ENCODE measurements at places on chromosomes 5 and 9.

- no peak for DNase-seq
These were observed 93.3 kb downstream of the TLE1 start for GRCh38 chr9:81595887-81596543.

- no peak for DNase-seq
These were observed 101.4 kb downstream of the ATG10 start for GRCh38 chr5:82073179-82073578.

DNA sequence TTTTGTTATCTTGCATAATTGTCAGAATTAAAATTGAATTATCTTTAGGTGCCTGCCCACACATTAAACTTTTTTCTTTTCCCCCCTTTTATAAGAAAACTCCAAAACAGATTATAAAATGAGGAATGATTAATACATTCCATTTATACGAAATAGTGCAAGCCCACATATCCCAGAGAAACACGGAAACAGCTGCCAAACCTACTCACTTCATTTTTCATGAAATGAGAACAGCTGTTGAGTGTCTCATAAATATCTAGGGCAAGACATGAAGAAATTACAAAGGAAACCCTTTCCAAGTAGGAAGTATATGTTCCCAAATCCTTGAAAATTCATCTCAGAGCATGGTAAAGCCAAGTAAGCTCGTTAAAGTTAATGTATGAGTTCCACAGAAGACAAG is 459.4 kb upstream of the NMUR2 start:
- DNase-seq = no peak

GRCh38 chr5:174678107-174678506 is 46.3 kb upstream of the MSX2 start:
- no peak for DNase-seq

DNA sequence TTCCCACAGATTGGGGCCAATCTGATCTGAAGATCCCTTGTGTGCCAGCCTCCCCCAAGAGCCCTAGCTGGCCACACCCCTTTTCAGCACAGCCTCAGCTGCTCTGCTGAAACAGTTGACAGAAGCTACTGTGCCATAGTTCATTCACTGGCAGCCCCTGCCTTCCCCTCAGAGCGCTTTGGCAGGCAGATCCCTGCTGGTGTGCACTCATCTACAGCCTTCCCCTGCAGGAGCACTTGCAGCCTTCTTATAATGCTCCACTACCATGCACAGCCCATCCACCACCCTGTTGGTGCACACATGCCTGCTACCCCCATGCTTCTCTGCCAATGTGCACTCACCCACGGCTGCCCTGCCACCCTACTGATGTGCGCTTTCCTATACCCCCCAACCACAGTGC is 471.3 kb downstream of the MTRR start:
- no peak for DNase-seq

GRCh38 chr9:78213712-78214111 is 22.2 kb upstream of the CEP78 start:
- DNase-seq = peak; percentile 77

GRCh38 chr5:147972076-147972840 is 65.9 kb upstream of the C5orf46 start:
- DNase-seq = no peak

DNA sequence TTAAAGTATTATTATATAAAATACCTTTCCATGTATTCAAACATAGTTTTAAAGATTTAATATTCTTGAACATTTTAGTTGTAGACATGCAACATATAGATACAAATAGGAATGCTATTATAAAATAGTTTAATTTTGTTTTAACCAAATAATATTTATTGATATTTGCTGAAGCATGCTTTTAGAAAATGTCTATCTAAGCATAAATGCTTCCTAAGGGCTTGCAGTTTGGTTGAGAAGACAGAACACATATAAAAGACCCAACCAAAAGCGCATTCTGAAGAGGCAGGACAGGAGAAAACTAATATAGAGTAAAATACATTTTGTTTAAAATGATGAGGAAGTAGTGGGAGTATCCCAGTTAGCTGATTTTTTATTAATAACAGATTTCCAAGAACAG is 181.5 kb upstream of the ISL1 start:
- no peak for DNase-seq

DNA sequence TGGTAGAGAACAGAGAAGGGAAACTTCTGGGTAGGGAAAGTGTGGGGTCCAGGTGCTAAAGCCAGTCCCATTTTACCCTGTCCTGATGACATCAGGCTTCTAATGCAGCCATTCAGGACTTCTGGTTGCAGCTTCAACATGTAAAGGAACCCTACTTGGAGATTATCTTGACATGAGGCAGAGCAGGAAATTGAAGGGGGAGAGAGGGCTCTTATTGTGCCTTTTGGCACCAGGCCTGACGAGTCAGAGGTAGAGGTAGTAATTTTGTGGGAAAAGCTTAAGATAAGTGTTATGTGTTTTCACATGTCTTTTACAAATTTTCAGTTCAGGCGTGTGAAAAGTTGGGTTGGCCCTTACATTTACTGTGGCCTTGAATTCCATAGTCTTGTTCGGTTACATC is 102.4 kb upstream of the APC start:
- no peak for DNase-seq

- no peak for DNase-seq
These were observed 96.2 kb upstream of the ARAP3 start for GRCh38 chr5:141778206-141778605.

- DNase-seq = no peak
These were observed 7.1 kb upstream of the ENTREP1 start for GRCh38 chr9:69317894-69318293.

GRCh38 chr9:124741662-124742061 is 29.4 kb downstream of the NR6A1 start:
- DNase-seq = no peak

GRCh38 chr5:141701360-141702119 is 19.5 kb upstream of the ARAP3 start:
- DNase-seq = no peak

- DNase-seq = no peak
These were observed 546.1 kb downstream of the NR2F1-AS1 start for GRCh38 chr5:93034621-93035590.

DNA sequence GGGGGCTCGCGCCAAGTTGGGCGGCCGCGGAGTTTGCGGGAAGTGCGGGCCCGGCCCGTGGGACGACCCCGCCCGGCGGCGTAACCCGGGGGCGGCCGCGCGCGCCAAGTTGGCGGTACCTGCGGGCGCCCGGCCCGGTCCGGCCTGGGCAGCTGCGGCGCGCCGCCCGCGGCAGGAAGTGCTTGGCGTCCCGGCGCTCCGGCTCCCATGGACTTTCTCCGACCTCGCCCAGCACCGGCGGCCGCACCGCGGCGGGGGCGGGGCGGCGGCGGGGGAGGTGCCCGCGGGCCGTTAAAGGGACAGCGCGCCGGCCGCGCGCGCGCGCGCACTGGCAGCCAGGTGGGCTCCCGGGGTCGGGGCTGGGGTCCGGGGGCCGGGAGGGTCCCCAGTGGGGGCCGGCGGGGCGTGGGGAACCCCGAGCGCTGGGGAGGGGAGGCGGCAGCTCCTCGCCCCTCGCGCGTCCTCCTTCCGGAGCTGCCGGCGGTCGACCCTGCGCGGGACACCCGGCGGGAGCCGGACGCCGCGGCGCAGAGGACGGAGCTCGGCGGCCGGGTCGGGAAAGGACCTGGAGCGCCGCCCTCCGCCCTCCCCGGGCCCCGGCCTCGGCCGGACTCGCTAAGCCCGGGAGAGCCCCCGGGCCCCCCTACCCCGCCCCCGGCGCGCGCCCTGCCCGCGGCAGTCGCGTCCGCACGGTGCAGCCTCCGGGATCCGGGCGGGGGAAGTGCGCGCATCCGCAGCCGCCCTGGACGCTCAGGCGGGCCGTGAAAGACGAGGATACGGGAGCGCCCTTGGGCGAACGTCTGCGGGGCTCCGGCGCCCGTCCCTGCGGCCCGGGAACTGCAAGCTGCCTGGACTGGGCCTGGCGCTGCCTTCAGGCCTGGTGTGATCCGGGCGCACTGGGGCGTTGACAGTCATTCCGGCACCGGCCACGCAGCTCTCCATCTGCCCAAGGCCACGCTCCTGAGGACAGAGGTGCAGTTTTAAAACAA is at the start of gene NACC2:
TSS of gene NACC2 (minus strand) at position 220 of the 989 bp plus-strand sequence. CDS start 44,768 bp downstream, outside the sequence.
- DNase-seq = no peak

GRCh38 chr9:3903906-3904305 is 378.1 kb upstream of the RFX3 start:
- DNase-seq = no peak

GRCh38 chr5:6833406-6833805 is 120.2 kb downstream of the TENT4A start:
- no peak for DNase-seq

DNA sequence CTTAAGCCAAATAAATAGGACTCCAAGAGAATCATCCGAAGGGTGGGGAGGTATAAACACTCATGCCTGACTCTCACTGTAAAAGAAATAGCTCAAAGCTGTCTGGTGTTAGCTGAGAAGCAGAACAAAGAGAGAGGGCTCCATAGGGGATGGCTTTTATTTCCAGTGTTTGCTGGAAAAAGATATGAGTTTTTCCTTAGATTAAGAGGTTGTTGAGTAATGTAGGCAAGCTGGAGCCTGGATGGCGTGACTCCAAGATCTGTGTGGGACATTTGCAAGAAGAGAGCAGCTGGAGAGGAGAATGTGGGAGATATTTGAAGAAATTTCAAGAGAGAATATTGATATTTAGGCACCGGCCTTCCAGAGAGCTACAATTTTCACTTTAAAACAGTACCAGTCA is 793.7 kb upstream of the RGMB start:
- no peak for DNase-seq

GRCh38 chr9:37210737-37211523 is 90.6 kb downstream of the ZCCHC7 start:
- no peak for DNase-seq

DNA sequence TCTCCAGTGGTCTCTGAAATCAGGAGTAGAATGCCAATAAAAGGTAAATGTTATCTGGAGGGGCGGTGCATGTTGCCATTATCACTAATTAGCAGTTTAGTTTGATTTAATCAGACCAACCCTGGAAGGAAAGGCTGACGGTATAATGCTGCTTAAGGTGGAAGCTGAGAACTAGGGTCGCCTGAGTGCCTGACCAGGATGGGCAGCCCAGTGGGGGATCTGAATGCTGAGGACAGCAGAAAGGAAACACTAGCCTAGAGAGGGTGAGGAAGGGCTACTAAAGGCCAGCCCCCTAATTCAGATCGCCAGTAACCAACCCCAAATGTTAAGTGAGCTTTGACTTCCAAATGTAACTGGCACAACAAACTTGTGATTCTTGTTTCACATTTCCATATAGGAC is 172.2 kb downstream of the APBA1 start:
- no peak for DNase-seq

- DNase-seq = no peak
These were observed 855.5 kb upstream of the DMAC1 start for GRCh38 chr9:8655071-8655470.

GRCh38 chr5:62596691-62597090 is 18.1 kb downstream of the LRRC70 start:
- no peak for DNase-seq

- no peak for DNase-seq
These were observed 1200.6 kb downstream of the PTPRD start for GRCh38 chr9:9412241-9412640.

DNA sequence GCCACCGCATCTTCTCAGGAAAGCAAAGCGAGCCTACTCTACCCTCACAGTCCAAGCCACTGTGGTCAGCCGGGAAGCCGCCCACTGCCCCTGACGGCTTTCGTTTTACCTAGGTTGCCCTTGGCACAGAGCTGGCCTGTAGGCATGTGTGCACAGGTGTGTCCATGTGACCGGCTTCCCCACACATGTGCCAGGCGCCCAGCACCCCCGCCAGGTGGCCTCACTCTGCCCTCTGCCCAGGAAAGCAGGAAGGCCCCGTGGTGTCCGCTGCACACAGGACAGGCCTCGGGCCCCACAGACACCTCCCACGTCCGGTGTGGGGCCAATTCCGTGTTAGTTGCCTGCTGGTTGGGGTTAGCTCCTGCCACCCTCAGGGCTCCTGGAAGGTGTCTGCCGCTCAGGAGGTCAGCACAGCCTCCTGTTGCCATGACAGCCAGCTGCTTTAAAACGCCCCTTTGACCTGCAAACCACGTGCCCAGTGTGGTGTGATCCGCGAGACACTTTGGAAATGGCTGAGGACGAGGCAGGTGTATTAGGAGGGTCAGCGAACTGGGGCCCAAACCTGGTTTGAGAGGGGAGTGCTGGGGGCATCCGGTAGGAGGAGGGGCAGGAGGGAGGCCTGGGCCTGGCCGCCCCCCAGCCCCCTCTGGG is 28.7 kb downstream of the TPPP start:
- DNase-seq = no peak

- no peak for DNase-seq
These were observed 55.4 kb upstream of the PPARGC1B start for GRCh38 chr5:149674686-149675085.

GRCh38 chr5:16937503-16938161 is 1.5 kb upstream of the MYO10 start:
- DNase-seq = no peak

- DNase-seq = peak; percentile 35
These were observed 40.4 kb downstream of the ZDHHC21 start for GRCh38 chr9:14652729-14653377.

- no peak for DNase-seq
These were observed 24.9 kb downstream of the ROPN1L start for GRCh38 chr5:10466446-10467073.

- DNase-seq = no peak
These were observed 43.2 kb upstream of the ORM1 start for GRCh38 chr9:114279693-114280092.

GRCh38 chr9:100472788-100473275 is at the start of gene TMEFF1:
TMEFF1 (plus strand) TSS chr9:100473149; CDS start chr9:100473545, 396 bp downstream.
- DNase-seq = peak; percentile 46

DNA sequence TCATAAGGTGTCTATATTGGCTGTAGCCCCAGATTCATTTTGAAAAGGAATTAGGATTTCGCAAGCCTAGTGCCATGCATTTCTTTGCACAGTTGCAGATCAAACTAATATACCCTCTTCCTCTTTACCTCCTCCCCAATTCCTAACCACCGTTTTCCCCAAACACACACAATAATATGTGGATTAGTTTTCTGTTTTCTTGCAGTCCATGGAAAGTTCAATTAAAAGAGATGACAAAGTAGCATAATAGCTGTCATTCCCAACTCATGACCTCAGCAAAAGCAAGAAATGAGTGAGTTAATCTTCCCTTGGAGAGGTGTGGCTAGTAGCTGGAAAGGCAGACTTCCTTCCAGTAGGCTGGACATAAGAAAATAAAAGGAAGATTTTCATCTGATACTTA is 349.1 kb downstream of the TMEM232 start:
- no peak for DNase-seq

GRCh38 chr5:168655316-168655715 is 76.1 kb upstream of the PANK3 start:
- DNase-seq = no peak

DNA sequence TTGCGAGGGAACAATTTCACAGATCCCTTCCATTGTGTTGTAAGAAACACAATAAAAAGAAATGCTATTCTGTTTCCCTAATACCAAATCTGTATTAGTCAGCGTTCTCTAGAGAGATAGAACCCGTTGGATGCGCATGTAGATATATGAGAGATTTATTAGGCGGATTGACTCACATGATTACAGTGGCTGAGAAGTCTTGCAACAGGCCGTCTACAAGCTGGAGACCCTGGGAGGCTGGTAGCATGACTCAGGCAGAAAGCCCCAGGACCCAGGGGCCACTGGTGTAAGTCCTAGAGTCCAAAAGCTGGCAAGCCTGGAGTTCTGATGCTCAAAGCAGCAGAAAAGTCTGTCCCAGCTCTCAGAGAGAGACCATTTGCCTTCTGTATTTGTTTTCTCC is 18.4 kb upstream of the IL17B start:
- DNase-seq = no peak
